ENCODE measurements at places on chromosomes 5 and 9.

DNA sequence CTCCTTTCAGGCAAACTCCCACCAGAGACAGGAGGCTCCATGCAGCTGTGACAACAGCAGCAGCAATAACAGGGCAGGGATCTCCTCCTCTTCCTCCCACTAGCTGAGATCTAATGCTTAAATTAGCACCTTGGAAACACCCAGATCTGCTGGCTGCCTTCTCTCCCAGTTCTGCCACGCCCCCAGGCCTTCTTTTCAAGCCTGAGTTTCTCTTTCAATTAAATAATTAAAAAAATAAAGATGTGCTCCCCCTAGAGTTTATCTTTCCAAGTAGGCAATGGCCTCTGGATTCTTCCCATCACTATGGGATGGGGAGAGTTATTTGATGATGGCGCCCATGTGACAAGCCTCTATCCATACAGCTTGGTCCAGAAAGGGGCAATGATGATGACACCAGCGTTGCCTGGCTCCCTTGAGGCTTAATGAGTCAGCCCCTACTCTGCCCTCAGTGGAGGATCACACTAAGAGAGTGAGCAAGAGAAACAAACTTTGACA is 3.8 kb downstream of the FAM219A start:
- no peak for DNase-seq

GRCh38 chr5:91164424-91164823 is 218.7 kb downstream of the ARRDC3 start:
- DNase-seq = no peak

- DNase-seq = no peak
Observed at GRCh38 chr5:136046246-136046645, 17.5 kb downstream of the TGFBI start.

- DNase-seq = no peak
Observed at GRCh38 chr5:88142886-88143692, 125.6 kb downstream of the TMEM161B start.

DNA sequence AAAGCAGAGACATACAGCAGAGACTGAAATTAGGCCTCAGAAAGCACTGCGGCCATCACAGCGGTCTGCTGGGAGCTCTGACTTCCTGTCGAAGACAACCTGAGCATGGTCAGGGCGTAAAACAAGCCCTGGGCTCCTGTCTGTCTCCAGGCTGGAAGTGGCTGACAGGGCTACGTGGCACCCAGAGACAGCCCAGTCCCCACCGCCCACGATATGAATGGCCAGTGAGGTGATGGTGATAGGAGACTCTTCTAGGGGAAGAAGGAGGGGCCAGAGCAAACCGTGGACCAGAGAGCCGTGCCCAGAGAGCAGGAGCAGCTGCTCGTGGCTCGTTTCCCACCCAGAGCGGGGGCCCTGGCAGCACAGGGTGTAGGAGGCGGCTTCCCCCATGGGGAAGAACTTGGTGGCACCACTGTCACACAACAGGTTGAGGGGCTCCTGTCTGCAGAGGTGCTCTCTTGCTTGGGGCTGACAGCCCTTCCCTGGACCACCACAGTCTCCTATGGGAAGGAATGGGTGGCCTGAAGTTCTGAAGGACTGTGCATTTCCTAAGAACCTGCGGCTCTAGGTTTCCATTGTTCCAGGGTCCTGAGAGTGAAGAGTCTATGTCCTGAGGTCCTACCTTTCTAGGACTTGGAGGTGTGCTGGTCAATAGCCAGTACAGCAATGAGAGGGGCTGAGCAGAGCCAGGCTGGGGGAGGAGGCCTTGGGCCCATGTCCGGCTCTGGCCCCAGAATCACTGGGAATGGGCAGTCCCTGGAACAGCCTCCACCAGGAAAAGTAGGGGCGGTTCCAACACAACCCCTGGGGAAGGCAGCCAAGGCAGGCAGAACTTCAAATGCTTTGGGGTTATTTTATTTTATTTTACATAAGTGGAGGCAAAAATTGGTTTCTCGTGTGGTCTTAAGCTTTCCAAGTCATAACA is 56.4 kb downstream of the BARX1 start:
- DNase-seq = no peak

DNA sequence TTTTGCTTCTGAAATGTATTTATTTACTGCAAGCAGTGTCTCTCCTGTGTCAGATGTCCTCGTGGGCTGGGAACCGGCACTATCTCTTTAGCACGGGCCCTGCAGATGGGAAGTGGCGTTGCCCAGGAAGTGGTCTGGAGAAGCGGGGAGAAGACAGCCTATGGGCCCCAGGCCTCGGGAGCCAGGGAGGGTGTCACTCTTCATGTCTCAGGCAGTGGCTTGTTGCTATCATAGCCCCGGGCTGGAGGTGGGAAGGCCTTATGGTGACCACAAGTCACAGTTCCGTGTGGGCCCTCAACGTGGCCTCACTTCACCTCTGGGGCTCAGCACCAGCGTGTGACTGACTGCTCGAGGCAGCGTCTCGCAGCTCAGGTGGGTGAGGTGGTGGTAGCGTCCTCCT is 41.4 kb downstream of the SYK start:
- no peak for DNase-seq

DNA sequence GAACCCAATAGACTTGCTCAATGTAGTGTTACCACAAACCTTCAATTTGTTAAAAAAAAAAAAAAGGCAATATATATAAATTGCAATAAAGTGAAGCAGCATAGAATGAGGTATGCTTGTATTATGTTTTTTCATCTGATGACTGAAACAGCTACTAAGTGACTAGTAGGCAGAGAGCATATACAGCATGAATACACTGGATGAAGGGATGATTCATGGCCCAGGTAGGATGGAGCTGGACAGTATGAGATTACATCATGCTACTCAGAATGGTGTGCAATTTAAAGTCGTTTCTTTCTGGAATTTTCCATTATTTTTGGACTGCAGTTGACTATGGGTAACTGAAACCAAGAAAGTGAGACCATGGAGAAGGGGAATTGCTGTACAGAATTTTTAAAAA is 161.2 kb downstream of the GNA14 start:
- DNase-seq = no peak

GRCh38 chr5:89871906-89872305 is 537.6 kb downstream of the CETN3 start:
- DNase-seq = no peak

- no peak for DNase-seq
Observed at GRCh38 chr5:13860146-13860545, 84.3 kb downstream of the DNAH5 start.

- DNase-seq = no peak
Observed at GRCh38 chr9:115883467-115884329, 269.9 kb upstream of the PAPPA start.

DNA sequence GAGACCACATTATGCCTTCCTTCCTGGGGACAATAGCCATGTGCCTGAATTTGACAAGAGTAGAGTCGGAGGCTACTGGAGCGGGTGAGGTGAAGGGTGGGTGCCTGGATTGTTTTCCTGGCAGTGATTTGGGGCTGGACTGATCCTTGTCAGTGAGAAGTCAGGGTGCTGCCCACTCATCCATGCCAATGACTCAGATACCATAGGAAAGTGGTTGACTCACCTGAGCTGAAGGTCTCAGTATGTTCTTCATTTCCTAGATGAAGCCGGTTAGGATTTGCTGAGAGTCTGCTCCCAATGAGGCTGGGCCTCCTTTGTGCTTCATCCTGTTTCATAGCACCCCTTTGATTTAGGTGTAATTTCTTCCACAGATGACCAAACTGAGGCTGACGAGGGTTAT is 366.0 kb downstream of the KDM4C start:
- no peak for DNase-seq

GRCh38 chr5:135715267-135716055 is 119.0 kb upstream of the SLC25A48 start:
- DNase-seq = no peak

- no peak for DNase-seq
Observed at GRCh38 chr5:31124651-31125305, 68.7 kb upstream of the CDH6 start.

DNA sequence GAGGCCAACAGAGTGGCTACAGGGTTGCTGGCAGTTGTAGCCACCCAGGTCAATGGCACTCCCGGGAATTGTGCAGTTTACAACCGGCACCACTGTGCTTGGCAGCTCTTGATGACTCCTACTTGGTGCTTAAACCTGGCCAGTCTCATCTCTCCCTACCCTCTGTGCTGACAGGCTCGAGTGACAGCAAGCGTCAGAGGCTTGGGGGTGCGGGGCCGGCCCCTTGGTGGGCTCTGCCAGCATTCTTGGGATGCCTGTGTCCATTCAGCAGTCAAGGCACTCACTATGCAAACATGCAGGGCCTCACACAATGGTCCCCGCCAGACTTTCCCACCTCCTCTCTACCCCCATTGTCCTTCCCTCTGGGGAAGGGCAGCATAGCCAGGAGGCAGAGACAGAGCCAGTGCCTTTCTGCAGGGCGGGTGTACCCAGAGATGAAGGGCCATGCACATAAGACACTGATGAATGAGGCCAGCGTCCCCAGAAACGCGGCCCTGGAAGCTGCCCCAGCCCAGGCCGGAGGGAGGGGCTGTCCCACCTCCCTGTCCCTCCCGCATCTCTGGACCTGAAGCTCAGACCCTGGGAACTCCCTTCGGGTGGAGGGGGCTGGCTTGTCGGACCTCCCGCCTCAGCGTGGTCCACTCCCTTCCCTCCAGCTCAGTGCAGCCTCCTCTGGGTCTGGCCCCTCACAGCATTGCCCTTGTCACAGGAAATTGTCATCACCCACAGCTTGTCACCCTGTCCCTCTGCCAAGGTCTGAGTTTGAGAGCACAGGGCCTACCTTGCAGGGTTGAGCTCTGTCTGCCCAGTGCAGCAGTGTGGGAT is 26.4 kb upstream of the NOTCH1 start:
- no peak for DNase-seq

DNA sequence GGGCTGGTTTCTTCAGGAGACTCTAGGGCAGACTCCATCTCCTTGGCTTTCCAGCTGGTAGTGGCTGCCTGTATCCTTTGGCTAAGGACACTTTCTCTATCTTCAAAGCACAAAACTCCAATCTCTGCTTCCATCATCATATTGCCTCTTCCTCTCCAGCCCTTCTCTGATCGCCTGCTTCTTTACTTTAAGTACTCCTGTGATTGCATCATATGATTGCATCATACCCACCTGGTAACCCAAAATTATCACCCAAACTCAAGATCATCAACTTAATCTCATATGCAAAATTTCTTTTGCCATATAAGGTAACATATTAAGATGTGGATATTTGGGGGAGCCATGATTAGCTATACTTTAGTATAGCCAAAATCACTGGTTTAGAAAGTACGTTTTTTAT is 1092.6 kb upstream of the CDH6 start:
- no peak for DNase-seq

Data from CD4-positive, alpha-beta T cell treated with Interleukin-15 for 4 hours (primary cell).